ENCODE measurements at places on chromosomes 1 and 21. TPM values are rescaled to one million over a fixed set of nuclear protein-coding genes. Genes with fewer than 3 reads are reported as not detected.

Gene REN
- total RNA-seq = not detected

Gene VAV3
- total RNA-seq = not detected

DNA sequence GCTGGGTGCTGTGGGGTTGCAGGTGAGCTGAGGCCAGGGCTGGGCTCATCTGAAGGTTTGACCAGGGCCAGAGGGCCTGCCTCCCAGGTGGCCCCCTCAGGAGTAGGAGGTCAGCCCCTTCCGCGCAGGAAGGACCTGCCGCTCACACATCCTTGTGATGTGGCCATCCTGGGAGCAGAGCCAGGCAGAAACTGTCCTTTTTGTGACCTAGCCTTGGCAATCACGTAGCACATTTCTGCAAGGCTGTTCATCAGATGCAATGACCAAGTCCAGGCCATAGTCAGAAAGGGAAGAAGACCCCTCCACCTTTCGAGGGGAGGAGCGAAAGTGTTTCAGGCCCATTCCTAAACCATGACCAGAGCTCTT, 55.5 kb upstream of the TRAPPC10 start:
- no peak for DNase-seq
- peak overlapping the region; percentile 61 for H3K27ac ChIP-seq
- H3K4me1 ChIP-seq = peaks cover 9% of the 10 kb centered on the region
- H3K27me3 ChIP-seq = no peaks in the 10 kb centered on the region
- peaks cover 6% of the 10 kb centered on the region for H3K36me3 ChIP-seq
- H3K4me3 ChIP-seq = no peak overlapping the region

DNA sequence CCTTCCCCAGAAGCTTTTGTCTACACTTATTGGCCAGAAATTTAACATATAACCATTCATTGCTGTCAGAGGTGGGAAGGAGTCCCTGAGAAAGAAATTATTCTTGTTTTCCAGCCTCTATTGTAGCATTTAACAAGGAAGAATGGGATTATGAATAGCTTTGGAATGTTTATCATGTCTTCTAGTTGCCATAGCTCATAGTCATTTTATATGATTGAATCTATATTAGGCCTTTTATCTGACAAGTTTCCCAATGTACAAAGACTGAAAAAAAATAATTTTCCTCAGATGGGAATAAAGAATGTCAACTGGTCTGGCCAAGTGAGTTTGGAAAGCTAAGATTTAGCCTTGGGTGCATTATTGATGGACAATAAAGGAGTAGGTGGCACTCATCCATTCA, 28.3 kb downstream of the PTPRC start:
- H3K4me3 ChIP-seq = no peak overlapping the region
- no peak for DNase-seq
- H3K27me3 ChIP-seq = no peaks in the 10 kb centered on the region

- DNase-seq = no peak
- no peaks in the 10 kb centered on the region for H3K36me3 ChIP-seq
- no peak overlapping the region for H3K27ac ChIP-seq
- H3K27me3 ChIP-seq = no peaks in the 10 kb centered on the region
- peaks cover 12% of the 10 kb centered on the region for H3K4me1 ChIP-seq
Measured at GRCh38 chr1:108665067-108665466, 4.2 kb upstream of the HENMT1 start.

Gene SPRR2F
- not detected for total RNA-seq

Gene OPTC
- total RNA-seq = not detected

DNA sequence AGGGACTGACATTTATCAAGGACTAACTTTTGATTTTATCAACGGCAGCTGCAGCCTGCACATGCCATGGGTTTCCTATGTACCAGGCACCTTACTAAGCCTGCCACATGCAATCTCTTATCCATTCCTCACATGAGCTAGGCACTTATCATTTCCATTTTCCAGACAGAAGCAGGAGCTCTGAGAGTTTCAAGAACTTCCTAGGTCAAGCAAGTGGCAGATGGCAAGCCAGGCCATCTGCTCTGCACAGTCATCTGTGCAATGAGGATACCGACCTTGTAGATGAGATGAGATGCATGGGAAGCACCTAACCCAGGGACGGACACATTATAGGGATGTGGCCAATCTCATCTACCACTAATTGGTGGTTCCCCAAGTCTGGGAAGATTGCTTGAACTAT, 339.4 kb upstream of the USP24 start:
- DNase-seq = no peak
- H3K36me3 ChIP-seq = no peaks in the 10 kb centered on the region
- no peaks in the 10 kb centered on the region for H3K27me3 ChIP-seq
- H3K4me3 ChIP-seq = no peak overlapping the region

DNA sequence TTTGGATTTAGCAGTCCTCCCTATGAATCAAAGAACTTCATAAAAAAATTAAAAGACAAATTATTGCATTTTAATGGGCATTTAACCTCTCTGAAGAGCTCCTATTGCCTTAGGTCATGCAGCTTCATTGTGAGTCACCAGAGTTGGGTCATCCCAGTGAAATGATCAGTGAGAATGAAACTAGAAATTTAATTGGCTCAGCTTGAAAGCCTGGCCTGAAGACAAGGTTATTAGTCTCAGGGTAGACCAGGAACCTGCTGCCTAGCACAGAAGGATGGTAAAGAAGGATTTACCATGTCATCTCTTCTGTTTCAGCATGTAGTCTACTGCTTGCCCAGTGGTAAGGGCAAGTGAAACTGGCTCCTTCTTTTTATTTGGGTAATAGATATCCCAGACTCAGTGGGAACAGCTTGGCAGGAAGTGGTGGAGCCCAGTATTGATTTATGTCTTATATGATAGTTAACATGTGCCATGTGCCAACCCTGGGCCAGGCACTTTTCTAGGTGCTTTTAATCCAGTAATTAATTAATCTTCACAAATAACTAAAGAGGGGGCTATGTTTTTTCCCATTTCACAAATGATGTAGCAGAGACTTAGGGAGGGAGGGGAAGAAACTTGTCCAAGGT, 23.6 kb downstream of the LAMC2 start:
- peaks cover 17% of the 10 kb centered on the region for H3K4me1 ChIP-seq
- no peaks in the 10 kb centered on the region for H3K27me3 ChIP-seq
- no peaks in the 10 kb centered on the region for H3K36me3 ChIP-seq
- no peak overlapping the region for H3K27ac ChIP-seq
- DNase-seq = no peak

GRCh38 chr1:9322661-9323244, 30.1 kb downstream of the SPSB1 start:
- peaks cover 24% of the 10 kb centered on the region for H3K36me3 ChIP-seq
- peak overlapping the region; percentile 99 for H3K27ac ChIP-seq
- H3K4me3 ChIP-seq = no peak overlapping the region
- H3K4me1 ChIP-seq = peaks cover 98% of the 10 kb centered on the region
- H3K27me3 ChIP-seq = no peaks in the 10 kb centered on the region

Gene IGSF9
- total RNA-seq = not detected

- H3K27me3 ChIP-seq = no peaks in the 10 kb centered on the region
- H3K4me1 ChIP-seq = peaks cover 49% of the 10 kb centered on the region
- H3K27ac ChIP-seq = peak overlapping the region; percentile 97
- DNase-seq = no peak
- H3K4me3 ChIP-seq = no peak overlapping the region
Measured at GRCh38 chr1:14994841-14995437, 158.6 kb upstream of the TMEM51 start.

DNA sequence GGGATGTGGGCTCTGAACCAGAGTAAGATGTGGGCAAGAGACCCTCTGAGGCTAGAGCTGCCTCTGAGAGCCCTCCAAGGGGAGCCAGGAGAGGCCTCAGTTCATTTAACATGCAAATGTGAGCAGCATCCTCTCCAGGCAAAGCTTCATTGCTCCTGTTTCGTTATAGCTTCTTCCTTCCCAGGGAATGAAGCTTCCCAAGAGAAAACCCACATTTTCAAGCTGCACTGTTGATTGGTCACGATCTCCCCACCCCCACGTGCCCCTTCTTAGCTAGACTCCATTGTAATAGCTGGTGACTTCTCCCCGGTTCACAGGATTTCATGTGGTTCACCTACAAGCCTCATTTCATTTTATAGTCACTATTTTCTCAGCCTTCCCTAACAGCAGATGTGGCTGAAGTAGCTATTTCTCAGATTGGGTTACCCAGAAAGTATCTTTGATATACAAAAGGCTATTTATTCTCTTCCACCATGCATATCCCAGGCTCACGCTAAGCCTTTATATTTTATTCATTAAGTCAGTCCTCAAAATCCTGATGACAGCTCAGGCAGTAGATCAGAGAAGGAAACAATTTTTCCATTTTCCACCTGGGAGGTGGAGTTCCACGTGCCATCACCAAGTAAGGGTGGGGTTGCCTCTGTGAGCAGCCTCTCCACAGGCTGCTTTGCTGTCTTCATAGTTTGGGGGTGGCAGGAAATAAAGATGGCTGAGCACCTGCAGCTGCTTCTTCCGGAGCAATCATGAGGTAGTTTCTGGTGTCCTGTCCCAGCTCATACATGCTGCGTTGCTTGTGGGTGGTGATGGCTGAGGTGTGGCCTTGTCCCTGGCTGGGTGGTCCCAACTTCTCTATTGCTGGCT, 178.3 kb upstream of the RAB4A start:
- no peak for DNase-seq
- H3K4me3 ChIP-seq = no peak overlapping the region
- H3K27me3 ChIP-seq = peaks cover 11% of the 10 kb centered on the region
- H3K27ac ChIP-seq = no peak overlapping the region

- peak overlapping the region; percentile 79 for H3K27ac ChIP-seq
- H3K4me1 ChIP-seq = peaks cover 29% of the 10 kb centered on the region
- DNase-seq = no peak
- H3K4me3 ChIP-seq = no peak overlapping the region
- H3K27me3 ChIP-seq = no peaks in the 10 kb centered on the region
Measured at GRCh38 chr1:8348047-8348776, 30.3 kb downstream of the SLC45A1 start.

DNA sequence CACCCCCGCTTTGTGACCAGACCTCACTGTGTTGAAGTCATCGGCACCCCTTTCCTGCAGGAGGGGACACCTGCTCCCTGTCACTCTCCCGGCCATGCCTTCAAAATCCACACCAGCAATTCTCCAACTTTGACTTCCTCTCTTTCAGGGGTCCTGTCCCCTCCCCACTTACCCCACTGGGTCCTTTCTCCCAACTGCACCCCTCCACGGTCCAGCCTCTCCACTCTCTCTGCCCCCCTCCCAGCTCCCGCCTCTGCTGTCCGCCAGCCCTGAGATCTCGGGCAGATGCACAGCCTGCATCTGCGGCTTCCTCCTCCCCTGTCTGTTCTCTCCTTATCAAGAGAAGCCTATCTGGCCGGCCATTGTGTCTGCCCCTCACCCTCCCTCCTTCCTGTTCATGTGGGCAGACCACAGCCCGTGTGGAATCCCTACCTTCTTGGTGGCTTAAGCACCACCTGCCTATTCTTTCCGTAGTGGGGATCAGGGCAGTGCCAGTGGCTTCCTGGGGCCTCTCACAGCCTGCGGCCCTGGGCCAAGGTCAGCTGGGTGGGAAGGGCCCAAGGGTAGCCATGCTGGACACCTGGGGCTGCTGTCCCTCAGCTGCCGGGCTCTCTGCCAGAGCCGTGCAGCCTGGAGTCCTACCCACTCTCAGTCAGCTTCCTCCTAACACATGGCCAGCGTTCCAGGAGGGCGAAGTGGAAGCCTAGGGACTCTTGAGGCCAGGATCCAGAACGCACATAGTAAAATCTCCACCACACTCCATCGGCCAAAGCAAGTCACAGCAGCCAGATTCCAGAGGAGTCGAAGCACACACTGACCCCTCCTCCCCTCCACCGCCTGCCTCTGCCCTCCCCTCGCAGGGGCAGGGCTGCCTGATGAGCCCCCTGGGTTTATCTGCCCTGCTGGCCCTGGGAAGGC, 5.1 kb upstream of the HES4 start:
- H3K27ac ChIP-seq = peak overlapping the region; percentile 86
- H3K27me3 ChIP-seq = no peaks in the 10 kb centered on the region
- H3K4me1 ChIP-seq = peaks cover 23% of the 10 kb centered on the region
- peak; percentile 75 for DNase-seq
- peaks cover 7% of the 10 kb centered on the region for H3K36me3 ChIP-seq
